ENCODE measurements at places on chromosomes 7 and 10.

- DNase-seq: peak; percentile 62
Observed at GRCh38 chr7:129298268-129298893, 73.6 kb downstream of the AHCYL2 start.

DNA sequence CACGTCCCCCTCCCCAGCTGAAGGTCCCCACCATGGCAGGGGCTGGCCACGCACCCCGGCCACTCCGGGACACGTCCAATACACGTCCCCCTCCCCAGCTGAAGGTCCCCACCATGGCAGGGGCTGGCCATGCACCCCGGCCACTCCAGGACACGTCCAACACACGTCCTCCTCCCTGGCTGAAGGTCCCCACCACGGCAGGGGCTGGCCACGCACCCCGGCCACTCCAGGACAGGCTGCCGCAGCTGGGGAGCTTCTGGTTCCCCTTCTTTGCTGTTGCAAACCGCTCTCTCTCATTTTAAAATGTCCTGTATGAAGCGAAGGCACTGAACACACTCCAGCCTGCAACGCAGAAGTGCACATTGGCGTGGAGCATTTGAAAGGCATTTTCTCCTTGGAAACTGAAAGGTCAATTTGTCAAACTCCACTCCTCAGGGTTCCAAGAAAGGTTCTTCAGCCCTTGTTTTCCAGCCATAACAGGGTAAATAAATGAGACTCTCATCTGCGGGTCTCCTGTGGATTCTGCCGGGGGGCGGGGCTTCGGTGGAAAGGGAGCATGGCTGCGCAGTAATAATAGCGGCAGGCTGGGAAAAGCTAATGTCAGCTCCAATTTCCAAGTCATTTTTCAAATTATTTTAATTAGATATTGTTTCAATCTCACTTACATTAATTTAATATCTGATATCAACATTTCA lies 580.3 kb downstream of the DNAJB6 start:
- DNase-seq: no peak

GRCh38 chr10:124419635-124420034 lies 912 bp upstream of the OAT start:
- no peak for DNase-seq

DNA sequence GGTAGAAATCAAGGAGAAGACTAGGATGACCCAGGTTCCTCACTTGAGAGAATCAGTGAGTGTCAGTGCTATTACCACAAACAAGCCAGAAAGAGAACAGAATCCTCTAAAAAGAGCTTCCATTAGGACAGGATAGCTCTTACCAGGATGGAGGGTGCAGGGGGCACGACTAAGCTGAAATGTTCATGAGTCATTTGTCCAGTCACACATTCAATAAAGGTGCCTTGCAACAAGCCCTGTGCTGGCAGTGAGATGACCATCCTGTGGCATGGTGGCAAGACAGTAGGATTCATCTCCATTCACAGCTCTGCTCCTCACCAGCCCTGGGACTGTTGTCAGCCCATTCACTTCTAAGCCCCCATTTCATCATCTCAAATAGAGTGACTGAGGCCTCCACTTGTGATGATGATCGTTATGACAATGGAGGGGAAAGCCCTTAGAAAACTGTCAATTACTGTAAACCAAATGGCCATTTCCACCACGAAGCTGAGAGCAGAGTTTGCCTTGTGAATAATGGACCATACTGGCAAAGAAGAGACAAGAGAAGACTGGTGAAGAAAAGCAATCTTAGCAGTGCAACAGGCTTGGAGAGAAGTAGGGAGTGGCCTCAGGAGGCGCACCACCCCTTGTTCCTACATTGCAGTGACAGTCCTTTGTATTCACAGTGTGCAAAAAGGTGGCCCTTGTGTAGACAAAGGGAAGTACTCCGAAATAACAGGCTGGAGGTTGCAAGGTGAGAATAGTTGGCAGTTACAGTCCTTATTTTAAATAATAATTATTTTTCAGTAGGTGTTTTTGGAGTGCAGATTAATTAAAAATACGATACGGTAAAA lies 9.0 kb upstream of the WIPF3 start:
- DNase-seq: no peak

DNA sequence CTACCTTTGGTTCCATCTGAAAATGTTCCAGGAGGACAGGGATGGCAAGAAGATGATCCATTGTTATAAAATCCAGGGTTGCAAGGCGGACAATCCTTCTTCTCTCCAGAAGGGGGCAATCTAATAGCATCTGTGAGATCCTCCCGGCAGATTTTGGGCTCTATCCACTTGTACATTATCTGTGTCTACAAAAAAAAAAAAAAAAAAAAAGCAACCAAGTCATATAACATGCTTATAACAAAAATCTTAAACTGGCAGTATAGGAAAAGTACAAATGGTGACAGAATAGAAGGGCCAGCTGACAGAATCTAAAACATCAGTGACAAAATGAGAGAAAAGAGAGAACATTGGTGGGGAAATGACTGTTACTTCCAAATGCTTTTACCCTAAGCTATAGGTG lies 132.7 kb downstream of the ELAPOR2 start:
- DNase-seq: peak; percentile 60

- DNase-seq: no peak
Observed at GRCh38 chr7:29926741-29927140, 62.9 kb downstream of the SCRN1 start.

GRCh38 chr7:137976696-137977095 lies 25.2 kb downstream of the CREB3L2 start:
- no peak for DNase-seq

- DNase-seq: no peak
Observed at GRCh38 chr7:4840079-4840501, 21.7 kb downstream of the PAPOLB start.

- DNase-seq: no peak
Observed at GRCh38 chr10:80462299-80462980, 8.3 kb downstream of the TSPAN14 start.

- DNase-seq: no peak
Observed at GRCh38 chr7:149722356-149722957, 50.9 kb downstream of the ZNF467 start.

- DNase-seq: no peak
Observed at GRCh38 chr10:113590581-113590980, 37.7 kb downstream of the HABP2 start.

DNA sequence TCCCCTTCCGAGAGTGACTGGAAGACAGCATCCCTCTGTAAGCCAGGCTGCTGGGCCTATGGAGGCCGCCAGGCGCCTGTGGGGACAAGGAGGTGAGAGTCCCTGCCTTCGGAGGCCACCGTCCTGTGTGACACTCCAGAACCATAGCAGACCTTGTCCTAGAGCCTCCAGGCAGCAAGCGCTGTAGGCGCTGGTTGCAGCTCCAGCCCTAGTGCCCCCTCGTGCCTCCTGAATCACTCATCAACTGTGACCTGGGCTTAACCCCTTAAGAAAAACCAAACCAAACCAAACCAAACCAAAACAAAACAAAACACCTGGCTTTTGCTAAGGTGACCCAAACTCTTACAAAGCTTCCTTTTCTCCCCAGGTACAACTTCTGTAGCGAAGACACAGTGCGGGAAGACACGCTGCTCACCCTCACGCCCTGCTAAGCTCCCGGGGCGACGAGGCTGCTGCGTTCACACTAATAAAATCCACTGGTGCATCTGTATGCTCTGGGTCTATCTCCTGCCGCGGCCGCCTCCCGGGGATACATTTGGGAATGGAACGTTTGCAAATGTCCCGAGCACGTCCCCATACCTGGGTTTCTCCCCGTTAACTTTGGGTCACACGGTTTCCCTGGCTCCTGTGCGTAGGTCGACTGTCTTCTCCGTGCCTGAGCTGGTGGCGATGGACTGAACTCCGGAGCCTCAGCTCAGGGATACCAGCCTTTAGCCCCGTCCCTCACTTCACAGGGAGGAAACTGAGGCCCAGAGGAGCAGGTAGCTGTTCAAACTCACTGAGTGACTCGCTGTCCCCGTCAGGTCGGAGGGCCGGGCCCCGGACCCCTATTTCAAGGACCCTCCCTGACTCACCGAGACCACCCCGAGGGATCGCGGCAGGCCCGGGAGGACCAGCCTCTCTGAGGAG lies 11.8 kb upstream of the PNLIPRP2 start:
- DNase-seq: no peak

DNA sequence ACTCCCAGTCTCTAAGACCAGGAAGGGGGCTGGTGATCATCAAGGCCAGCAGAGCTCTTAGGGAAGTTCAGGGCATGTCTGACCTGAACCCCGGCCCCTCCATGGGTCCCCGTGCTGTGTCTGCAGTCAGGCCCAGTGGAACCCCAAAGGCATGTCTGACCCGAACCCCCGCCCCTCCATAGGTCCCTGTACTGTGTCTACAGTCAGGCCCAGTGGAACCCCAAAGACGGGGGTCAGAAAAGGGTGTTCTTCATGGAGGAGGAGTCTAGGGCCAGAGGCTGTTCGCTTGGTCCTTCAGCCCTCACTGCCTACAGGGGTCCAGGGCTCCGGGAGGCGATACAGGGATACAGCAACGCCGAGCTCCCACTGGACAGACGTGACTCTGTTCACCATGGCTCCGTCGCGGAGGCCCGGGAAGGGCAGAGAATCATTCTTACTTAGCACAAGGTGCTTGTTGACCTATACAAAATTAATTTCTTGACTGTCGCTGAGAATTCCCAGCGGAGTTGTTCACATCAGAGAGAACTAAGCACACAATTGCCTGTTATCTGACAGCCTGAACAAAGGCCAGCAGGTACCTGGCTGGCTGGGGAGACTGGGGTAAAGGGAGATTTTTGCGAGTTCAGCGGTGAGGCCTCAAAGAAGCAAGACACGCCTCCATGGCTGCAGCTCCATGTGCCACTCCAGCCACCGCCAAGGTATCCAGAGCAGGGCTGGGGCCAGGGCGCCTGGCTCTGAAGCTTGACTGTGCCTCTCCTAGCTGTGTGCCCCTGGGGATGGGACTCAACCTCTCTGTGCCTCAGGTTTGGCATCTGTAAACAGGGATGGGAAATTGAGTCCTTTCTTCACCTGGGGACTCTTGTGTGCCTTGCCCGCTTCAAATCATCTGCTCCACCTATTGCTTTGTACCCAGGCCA lies 26.8 kb downstream of the EN2 start:
- no peak for DNase-seq

GRCh38 chr7:11707606-11708193 lies 124.3 kb downstream of the THSD7A start:
- DNase-seq: no peak

DNA sequence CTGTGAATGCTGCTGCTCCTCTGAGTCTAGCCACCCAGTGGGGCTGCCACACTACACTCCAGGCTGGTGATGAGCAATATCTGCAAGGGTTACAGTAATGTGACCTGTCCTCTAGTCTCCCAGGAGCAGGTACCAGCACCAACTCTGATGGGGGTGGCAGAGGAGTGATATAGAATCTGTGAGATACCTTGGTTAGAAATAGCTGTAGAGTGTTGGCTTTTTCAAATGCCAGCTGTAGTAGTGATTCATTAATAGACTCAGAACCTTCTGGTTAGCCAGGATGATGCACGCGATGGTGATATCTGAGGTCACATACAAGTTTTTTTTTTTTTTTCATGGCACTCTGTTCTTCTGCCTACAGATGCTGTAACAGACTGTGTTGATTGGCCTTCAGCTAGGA lies 757.1 kb downstream of the INHBA start:
- DNase-seq: peak; percentile 49

DNA sequence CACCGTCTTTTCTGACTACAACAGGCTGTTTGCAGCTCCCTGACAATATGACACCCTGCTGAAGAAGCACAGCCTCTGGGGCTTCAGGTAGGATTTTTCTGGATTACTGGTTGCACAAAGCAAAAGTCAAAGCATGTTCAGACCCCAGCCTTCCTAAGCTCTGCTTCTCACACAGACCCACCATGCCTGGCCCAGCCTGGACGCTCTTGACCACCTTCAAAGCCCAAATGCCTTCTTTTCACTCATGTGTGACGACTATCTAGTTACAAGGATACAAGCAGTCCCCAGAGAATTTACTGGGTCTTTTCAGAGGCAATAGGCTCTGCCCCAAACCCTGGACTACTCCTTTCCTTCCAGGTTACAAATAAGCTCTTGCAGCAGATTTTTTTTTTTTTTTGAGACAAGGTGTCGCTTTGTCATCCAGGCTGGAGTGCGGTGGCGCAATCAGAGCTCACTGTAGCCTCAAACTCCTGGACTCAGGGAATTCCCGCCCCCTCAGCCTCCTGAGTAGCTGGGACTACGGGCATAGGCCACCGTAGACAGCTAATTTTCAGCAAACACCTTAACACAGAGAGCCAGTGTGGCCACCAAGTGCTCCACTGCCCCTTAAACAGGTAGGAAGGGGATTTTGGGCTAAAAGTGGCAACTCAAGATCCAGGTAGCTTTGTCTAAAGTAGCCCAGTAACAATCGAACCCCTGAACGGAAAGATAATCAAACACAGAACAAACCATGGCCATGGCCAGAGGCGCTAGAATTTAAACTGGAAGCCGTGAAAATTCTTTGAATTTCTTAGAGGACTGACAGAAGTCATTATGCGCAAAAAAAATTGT lies 16.2 kb downstream of the SVIL start:
- peak; percentile 64 for DNase-seq

- no peak for DNase-seq
Observed at GRCh38 chr7:142964502-142965246, 2.5 kb upstream of the KEL start.

DNA sequence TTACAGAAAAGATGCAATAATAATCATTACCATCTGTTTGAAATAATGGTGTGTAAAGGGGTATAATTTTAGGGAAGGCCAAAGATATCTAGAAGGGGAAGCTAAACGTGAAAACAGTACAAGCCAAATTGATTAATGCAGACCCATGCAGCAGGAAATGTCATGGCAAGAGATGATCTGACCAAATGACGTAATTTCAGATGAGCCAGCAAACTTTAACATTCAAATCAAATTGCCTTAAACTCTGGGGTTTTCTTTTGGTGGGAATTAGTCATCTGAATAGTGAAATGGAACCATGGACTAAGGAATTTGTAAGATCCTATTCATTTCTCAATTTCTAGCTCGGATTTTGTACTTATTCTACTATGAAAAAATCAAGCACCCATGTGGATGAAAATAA lies 21.4 kb upstream of the SCIN start:
- peak; percentile 5 for DNase-seq

GRCh38 chr7:135597181-135597925 lies 39.6 kb downstream of the NUP205 start:
- DNase-seq: no peak

- DNase-seq: peak; percentile 89
Observed at GRCh38 chr10:63236113-63236935, 103.2 kb downstream of the NRBF2 start.

- no peak for DNase-seq
Observed at GRCh38 chr7:78399033-78399769, 600.6 kb downstream of the PHTF2 start.

GRCh38 chr7:36811807-36812206 lies 87.5 kb upstream of the AOAH start:
- no peak for DNase-seq

GRCh38 chr7:6226194-6226799 lies 46.1 kb downstream of the CYTH3 start:
- DNase-seq: peak; percentile 28

- peak; percentile 77 for DNase-seq
Observed at GRCh38 chr10:73625004-73625883, 16.0 kb downstream of the MYOZ1 start.
